ENCODE measurements at places on chromosomes 3 and 15. TPM values are rescaled to one million over a fixed set of nuclear protein-coding genes. Genes with fewer than 3 reads are reported as not detected.

GABRB3 gene
- total RNA-seq, result 2.2 TPM

NR2E3 gene
- not detected for total RNA-seq

SPATA12 gene
- total RNA-seq, result not detected

KLHL40 gene
- not detected for total RNA-seq

SEMA3F gene
- total RNA-seq, result 8.6 TPM

ERICH6 gene
- not detected for total RNA-seq

RFX7 gene
- total RNA-seq, result 6.7 TPM

CLRN1 gene
- total RNA-seq, result not detected

SMCO1 gene
- total RNA-seq, result not detected

HTR3E gene
- not detected for total RNA-seq

PPP1R14D gene
- total RNA-seq, result not detected

GATM gene
- 39.7 TPM for total RNA-seq

OTOL1 gene
- not detected for total RNA-seq

PLXNB1 gene
- 59.9 TPM for total RNA-seq

SNX22 gene
- 0.95 TPM for total RNA-seq

SLC22A14 gene
- total RNA-seq, result not detected

GOLGA6B gene
- not detected for total RNA-seq

TGM4 gene
- total RNA-seq, result not detected

SCN11A gene
- total RNA-seq, result 2.9 TPM

SV2B gene
- 3.1 TPM for total RNA-seq

PROK2 gene
- total RNA-seq, result not detected

GPR62 gene
- total RNA-seq, result 0.71 TPM

CDCP1 gene
- total RNA-seq, result 0.71 TPM

UBA7 gene
- 70.3 TPM for total RNA-seq

GAP43 gene
- 7.2 TPM for total RNA-seq

SLC51A gene
- not detected for total RNA-seq
